GM10248 (cell line): ENCODE measurements at places on chromosomes 12 and 14.
A peak's percentile ranks its signal among the peaks of the same experiment; 100 is the strongest.

DNA sequence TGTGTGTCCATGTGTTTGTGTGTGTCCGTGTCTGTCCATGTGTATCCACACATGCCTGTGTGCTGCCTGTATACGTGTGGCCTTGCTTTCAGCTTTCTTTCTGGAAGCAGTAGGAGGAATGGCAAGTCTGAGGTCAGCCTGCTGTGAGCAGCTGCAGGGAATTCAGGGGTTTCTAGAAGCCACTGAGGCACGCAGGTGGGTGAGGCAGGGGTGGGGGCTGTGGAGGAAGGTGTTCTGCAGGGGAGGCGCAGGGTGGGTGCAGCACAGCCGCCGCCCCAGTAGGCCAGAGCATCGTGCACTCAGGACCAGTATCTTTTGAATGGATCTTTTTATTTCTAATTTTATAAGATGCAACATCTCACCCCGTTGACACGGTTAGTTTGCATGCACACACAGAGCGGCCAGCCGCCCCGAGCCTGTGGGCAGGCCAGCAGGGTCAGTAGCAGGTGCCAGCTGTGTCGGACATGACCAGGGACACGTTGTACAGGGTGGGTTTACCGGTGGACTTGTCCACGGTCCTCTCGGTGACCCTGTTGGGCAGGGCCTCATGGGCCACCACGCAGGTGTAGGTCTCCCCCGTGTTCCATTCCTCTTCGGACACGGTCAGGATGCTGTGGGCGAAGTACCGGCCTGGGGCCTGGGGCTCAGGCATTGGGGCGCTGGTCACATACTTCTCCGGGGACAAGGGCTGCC lies 327.7 kb downstream of the TMEM121 start:
- no peak for DNase-seq

GRCh38 chr14:84282618-84283017 lies 1247.3 kb upstream of the FLRT2 start:
- DNase-seq: no peak

DNA sequence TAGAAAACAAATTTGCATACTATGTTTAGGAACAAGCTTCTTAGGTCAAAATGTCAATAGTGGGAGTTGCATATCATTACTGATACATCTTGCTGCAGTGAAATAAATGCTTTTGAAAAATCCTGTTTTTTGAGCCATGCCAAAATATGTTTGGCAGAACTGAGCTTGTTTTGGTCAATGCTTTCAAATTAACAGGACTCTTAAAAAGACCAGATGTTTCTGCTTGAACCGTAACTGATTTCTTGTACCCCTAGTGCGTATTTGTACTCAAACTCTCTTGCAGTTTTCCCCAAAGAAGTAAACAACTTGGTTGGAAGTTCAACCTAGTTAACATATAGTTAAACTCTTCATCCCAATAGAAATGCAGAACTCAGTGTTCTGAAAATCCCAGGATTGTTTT lies 3.4 kb downstream of the TRHDE start:
- DNase-seq: no peak

GRCh38 chr12:111271674-111272418 lies 97.0 kb downstream of the PHETA1 start:
- DNase-seq: no peak

GRCh38 chr12:10223208-10223607 lies 10.5 kb downstream of the GABARAPL1 start:
- no peak for DNase-seq

DNA sequence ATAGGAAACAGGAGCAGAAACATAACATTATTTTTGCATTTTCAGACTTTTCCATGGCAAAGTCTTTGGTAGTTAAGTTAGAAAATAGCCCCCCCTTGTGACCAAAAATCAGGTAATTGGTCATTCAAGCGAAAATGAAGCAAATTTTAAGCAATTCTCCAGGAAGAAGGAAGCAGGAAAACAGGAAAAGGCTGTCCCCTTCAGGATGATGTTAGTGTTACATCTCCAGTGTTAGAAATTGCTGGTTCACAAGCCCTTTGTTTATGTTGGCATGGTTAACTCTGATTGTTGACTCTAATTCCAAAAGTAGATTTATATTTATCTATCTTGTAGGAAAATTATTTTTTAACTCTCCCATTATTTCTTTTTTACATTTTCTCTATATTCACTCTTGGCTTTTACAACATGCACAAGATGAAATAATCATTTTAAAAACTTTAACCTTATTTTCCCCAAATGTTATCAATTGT lies 18.8 kb upstream of the GAS2L3 start:
- no peak for DNase-seq

GRCh38 chr12:48380596-48380995 lies 29.9 kb upstream of the ZNF641 start:
- no peak for DNase-seq

GRCh38 chr14:75450381-75451276 lies 22.8 kb downstream of the JDP2 start:
- no peak for DNase-seq

GRCh38 chr14:100486025-100486828 lies 101.0 kb downstream of the BEGAIN start:
- peak; percentile 77 for DNase-seq

- no peak for DNase-seq
Observed at GRCh38 chr14:54719406-54719805, 152.5 kb downstream of the SAMD4A start.
